ENCODE measurements at places on chromosomes 11 and 22.

- H3K4me3 ChIP-seq = no peak overlapping the region
- H3K4me1 ChIP-seq = no peaks in the 10 kb centered on the region
- no peak for DNase-seq
- no peaks in the 10 kb centered on the region for H3K36me3 ChIP-seq
- H3K27me3 ChIP-seq = peaks cover 28% of the 10 kb centered on the region
- no peak overlapping the region for H3K27ac ChIP-seq
These were observed 51.9 kb upstream of the ALX4 start for GRCh38 chr11:44361813-44362212.

- peaks cover 42% of the 10 kb centered on the region for H3K27me3 ChIP-seq
- peaks cover 2% of the 10 kb centered on the region for H3K36me3 ChIP-seq
- H3K4me3 ChIP-seq = peak overlapping the region; percentile 24
- H3K27ac ChIP-seq = no peak overlapping the region
- DNase-seq = peak; percentile 36
These were observed 1252.7 kb downstream of the BRD1 start for GRCh38 chr22:48574776-48575617.

DNA sequence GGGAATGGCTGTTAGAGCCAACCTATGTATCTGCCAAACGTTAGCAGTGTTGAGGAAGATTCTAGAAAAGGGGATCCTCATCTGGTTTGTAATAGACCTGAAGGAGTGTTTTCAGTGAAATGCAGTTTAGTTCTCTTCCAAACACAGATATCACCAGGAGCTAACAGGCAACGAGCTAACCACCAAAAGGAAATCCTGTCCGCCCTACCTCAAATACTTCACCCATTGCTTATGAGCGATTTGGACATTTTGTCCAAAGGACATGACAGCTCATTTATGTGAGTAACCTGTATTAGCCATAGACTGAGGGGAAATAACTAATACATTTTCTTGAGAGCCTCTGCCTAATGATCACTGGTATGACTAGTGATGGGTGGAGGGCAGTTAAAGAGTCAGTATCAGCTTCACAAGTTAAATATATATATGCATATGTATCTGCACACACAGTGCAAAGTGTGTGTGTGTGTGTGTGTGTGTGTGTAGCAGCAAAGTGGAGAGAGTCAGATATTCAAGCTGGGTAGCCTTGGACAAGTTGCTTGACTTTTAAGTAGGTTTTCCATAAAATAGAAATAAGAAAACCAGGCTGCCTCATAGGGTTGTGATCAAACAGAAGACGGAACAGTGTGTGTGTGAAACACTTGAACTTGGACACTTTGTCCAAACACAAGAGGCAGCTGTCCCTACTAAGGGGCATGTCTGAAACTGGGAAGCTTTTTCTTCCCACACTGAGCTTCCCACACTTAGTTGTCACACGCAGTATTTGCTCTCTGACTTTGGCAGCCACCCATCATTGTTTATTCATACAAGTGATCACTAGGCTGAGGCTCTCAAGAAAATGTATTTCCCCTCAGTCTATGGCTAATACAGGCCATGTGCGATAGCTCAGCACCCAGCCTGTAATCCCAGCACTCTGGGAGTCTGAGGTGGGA is 940 bp upstream of the C11orf91 start:
- peak overlapping the region; percentile 82 for H3K4me3 ChIP-seq
- no peaks in the 10 kb centered on the region for H3K36me3 ChIP-seq
- H3K27ac ChIP-seq = peak overlapping the region; percentile 73
- no peak for DNase-seq

GRCh38 chr11:44018127-44018521 is 29.7 kb upstream of the ACCSL start:
- peaks cover 7% of the 10 kb centered on the region for H3K27me3 ChIP-seq
- no peak for DNase-seq
- peaks cover 4% of the 10 kb centered on the region for H3K4me1 ChIP-seq
- H3K27ac ChIP-seq = no peak overlapping the region

DNA sequence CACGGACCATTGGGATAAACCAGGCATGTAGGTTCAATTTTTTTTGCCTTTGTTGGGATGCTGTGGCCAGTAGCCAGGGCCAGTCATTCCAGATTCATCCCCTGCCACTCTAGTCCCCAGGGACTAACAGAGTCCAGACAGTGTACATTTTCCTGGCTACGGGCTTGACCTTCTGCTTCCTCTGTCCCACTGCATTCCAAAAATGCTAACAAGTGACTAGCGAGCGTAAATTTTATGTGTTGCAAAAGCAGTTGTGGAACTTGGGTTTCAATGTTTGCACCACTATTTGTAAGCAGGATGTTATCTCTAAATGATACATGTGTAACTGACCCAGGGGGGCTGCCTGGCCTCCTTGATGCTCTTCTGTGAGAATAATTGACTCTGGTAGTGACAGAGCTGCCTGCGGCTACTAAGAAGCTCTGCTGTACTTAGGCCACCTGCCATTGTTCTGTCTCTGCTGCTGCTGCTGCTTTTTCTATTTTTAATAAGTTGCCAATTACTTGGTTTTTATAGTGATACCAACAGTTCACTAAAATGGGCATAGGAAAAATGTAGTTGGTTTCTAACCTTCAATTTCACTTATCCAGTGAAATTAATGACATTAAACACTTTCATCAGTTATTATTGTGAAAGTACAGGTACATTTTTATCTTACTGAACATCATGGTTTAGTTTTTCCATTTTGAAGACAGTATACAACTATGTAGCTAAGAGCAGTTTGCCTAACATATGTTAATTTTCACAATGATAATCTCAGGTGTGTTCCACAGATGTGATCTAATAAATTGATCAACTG is 26.8 kb downstream of the TNRC6B start:
- H3K4me3 ChIP-seq = no peak overlapping the region
- DNase-seq = no peak
- H3K27ac ChIP-seq = peak overlapping the region; percentile 88
- no peaks in the 10 kb centered on the region for H3K27me3 ChIP-seq
- H3K4me1 ChIP-seq = peaks cover 77% of the 10 kb centered on the region
- peaks cover 5% of the 10 kb centered on the region for H3K36me3 ChIP-seq

- no peak overlapping the region for H3K4me3 ChIP-seq
- no peaks in the 10 kb centered on the region for H3K27me3 ChIP-seq
These were observed 16.8 kb downstream of the RAB30 start for GRCh38 chr11:83054904-83055380.

GRCh38 chr11:83801799-83802198 is 515.6 kb upstream of the CCDC90B start:
- no peak overlapping the region for H3K4me3 ChIP-seq
- no peaks in the 10 kb centered on the region for H3K27me3 ChIP-seq
- DNase-seq = no peak
- no peaks in the 10 kb centered on the region for H3K36me3 ChIP-seq
- H3K27ac ChIP-seq = no peak overlapping the region

- DNase-seq = no peak
- peaks cover 38% of the 10 kb centered on the region for H3K4me1 ChIP-seq
- peaks cover 87% of the 10 kb centered on the region for H3K27me3 ChIP-seq
- peak overlapping the region; percentile 23 for H3K4me3 ChIP-seq
- H3K36me3 ChIP-seq = no peaks in the 10 kb centered on the region
- no peak overlapping the region for H3K27ac ChIP-seq
These were observed 5.5 kb upstream of the IGF2 start for GRCh38 chr11:2144544-2145248.

- H3K27ac ChIP-seq = no peak overlapping the region
- no peak for DNase-seq
- H3K4me1 ChIP-seq = no peaks in the 10 kb centered on the region
- H3K27me3 ChIP-seq = peaks cover 3% of the 10 kb centered on the region
These were observed 12.5 kb upstream of the CREB3L1 start for GRCh38 chr11:46264976-46265375.

DNA sequence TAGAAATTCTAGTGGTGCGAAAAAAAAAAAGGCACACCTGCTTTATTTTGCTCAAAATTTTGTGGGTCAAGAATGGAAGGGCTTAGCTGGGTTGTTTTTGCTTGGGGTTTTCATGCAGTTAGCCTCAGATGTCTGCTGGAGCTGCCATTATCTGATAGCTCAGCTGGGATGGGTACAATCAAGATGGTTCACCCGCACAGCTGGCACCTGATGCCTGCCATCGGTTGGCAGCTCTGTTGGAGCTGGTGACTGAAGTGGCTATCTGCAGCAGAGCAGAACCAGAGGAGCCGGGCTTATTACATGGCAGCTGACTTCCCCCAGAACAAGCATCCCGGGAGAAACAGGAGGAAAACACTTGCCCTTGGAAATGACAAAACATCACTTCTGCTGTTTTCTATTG is 12.1 kb upstream of the ELFN2 start:
- peaks cover 14% of the 10 kb centered on the region for H3K4me1 ChIP-seq
- H3K4me3 ChIP-seq = no peak overlapping the region
- peaks cover 5% of the 10 kb centered on the region for H3K27me3 ChIP-seq

- H3K27me3 ChIP-seq = no peaks in the 10 kb centered on the region
- DNase-seq = no peak
- no peaks in the 10 kb centered on the region for H3K36me3 ChIP-seq
- no peak overlapping the region for H3K4me3 ChIP-seq
- H3K27ac ChIP-seq = no peak overlapping the region
These were observed 68.4 kb downstream of the ELFN2 start for GRCh38 chr22:37358917-37359316.

- no peaks in the 10 kb centered on the region for H3K36me3 ChIP-seq
- H3K27me3 ChIP-seq = no peaks in the 10 kb centered on the region
- H3K27ac ChIP-seq = no peak overlapping the region
- H3K4me3 ChIP-seq = no peak overlapping the region
These were observed 315.1 kb downstream of the LARGE1 start for GRCh38 chr22:33605221-33605620.

DNA sequence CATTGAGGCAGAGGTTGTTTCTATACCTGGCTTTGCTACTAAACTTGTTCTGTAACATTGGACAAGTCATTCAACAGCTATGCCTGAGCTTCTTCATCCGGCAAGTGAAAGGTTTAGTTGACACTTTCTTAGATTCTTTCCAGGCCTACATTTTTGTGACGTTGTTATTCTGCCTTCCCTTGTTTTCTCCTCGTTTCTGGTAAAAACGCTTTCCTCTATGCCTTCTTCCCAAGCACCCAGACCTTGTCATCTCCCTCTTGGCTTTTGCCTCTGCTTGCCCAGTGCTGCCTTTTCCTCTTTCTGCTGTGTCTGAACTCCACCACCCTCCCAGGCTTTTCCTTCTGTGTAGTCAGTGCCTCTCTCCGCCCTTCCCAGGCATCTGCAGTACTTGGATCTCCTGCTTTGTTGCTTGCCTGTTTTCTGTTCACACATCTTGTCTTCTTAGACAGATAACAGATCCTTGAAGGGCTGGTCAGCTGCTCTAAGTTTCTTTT is 1.4 kb upstream of the AMOTL1 start:
- no peak overlapping the region for H3K4me3 ChIP-seq
- H3K4me1 ChIP-seq = peaks cover 9% of the 10 kb centered on the region
- no peak overlapping the region for H3K27ac ChIP-seq
- DNase-seq = no peak
- peaks cover 30% of the 10 kb centered on the region for H3K27me3 ChIP-seq

DNA sequence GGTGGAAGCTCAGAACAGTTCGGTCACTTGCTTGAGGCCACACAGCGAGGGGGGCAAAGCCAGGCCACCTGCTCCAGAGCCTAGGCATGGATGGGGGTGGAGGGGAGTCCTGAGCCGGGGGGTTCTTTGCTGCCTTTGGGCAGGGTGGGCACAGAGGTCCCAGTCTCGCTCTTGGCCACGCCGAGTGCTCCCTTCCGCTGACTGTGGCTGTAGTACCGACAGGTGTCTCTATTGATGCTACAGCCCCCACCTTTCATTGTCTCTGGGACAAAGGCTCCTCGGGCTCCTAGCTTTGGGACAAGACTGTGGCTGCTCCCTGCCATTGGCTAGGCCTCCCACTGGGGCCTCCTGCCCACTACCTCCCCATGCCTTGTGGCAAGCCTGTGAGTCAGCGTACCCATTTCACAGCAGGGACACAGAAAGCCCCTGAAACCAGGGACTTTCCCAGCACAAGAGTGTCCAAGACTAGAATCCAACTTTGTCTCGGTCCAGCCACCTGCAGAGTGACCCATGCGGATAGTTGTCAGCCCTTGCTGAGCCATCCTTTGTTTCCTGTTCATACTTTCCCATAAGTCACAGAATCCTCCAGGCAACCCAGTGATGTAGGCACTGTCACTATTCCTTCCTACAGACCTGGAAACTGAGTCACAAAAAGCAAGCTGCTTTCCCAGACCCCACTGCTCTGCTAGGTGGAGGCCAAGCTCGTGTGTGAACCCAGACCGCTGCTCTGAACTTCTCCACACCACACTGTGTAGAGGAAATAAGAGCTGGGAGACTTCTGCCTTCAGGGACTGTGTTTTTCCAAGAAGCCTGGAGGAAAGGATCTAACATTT is 17.2 kb downstream of the MYEOV start:
- H3K4me3 ChIP-seq = no peak overlapping the region
- peak overlapping the region; percentile 75 for H3K27ac ChIP-seq
- H3K4me1 ChIP-seq = peaks cover 31% of the 10 kb centered on the region
- peak; percentile 55 for DNase-seq

DNA sequence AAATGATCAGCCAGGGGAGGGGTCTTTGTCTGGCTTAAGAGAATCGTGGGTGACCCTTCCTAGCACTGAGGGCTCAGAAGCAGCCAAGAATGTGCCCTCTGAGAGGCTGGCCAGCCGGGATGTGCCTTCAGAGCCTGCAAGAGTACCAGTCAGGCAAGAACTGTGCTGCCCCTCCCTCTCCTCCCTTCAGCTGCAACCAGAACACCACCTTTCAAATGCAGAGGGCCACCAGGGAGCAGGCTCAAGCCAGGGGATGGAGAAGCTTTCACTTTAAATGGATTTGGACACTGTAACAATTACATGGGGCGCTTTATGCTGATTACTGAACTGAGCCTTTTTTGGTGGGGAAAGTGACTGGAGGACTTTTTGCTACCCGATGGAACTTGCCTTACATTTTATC is 44.9 kb upstream of the TENM4 start:
- no peaks in the 10 kb centered on the region for H3K4me1 ChIP-seq
- H3K36me3 ChIP-seq = no peaks in the 10 kb centered on the region
- H3K27me3 ChIP-seq = no peaks in the 10 kb centered on the region
- no peak overlapping the region for H3K4me3 ChIP-seq
- H3K27ac ChIP-seq = no peak overlapping the region
- DNase-seq = no peak

DNA sequence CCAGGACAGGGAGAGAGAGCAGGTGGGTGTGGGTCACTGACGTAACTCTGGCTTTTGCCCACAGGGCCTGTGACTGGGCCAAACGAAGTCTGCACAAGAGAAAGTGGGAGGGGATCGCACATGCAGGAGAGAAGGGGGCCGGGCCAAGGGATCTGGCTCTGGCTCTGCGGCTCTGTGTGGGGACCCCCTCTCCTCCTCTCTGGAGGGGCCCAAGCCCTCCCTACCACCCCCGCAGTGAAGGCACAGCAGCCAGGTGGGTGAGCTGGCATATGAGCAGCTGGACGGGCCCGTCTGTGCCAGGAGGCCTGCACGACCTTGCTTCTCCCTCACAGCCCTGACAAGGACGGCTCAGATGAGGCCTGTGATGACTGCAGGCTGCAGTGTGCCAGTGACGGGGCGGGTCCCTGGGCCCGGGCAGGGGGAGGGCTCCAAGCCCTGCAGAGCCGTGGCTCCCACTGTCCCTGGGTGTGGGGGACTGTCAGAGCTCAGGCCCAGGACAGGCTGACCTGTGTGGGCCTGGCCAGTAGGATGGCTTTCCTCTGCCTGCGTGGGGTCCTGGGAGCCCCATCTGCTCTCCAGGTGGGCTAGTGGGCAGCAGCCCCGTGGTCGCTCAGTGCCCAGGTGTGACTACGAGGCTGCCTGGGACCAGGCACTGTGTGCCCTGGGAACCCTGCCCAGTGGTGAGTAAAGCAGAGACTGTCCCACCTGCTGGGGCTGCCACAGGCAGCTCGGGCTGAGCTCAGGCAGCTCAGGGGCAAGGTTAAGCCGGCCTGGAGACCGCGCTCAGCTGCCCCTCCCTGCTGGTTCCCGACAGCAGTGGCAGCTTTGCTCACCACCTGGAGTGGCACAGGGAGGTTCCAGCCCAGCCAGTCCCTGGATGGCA is 22.2 kb downstream of the MRGPRG start:
- H3K4me1 ChIP-seq = no peaks in the 10 kb centered on the region
- H3K4me3 ChIP-seq = no peak overlapping the region
- H3K27ac ChIP-seq = no peak overlapping the region
